Karpas-422 (cell line): ENCODE measurements at places on chromosomes 4 and X.

DNA sequence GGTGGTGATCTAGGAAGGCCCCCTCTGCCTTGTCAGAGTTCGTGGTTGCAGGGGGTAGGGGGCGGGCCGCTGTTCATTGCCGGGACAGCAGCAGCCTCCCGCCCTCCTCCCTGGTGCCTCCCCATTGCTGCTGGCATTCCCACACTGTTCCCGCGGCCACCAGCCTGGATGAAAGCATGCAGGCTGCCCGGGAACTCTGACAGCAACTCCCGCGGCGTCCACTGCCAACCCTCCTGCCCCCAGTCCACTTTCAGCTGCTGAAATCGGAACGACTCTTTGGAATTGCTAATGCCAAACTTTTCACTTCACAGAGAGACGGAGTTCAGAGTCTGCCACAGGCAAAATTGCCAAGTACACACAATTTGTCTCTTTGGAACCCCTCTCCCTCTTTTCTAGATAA lies 121.9 kb downstream of the BEND2 start:
- no peaks in the 10 kb centered on the region for H3K27me3 ChIP-seq
- H3K4me1 ChIP-seq, result no peaks in the 10 kb centered on the region
- H3K4me3 ChIP-seq, result no peak overlapping the region
- no peak for DNase-seq
- H3K27ac ChIP-seq, result no peak overlapping the region
- no peaks in the 10 kb centered on the region for H3K36me3 ChIP-seq

GRCh38 chrX:130224810-130225209 lies 43.9 kb downstream of the ZNF280C start:
- no peaks in the 10 kb centered on the region for H3K27me3 ChIP-seq
- no peaks in the 10 kb centered on the region for H3K4me1 ChIP-seq
- H3K27ac ChIP-seq, result no peak overlapping the region
- DNase-seq, result no peak
- H3K36me3 ChIP-seq, result peaks cover 10% of the 10 kb centered on the region

GRCh38 chrX:110442635-110443034 lies 84.0 kb downstream of the RTL9 start:
- H3K36me3 ChIP-seq, result no peaks in the 10 kb centered on the region
- H3K27ac ChIP-seq, result no peak overlapping the region
- peak; percentile 71 for DNase-seq

DNA sequence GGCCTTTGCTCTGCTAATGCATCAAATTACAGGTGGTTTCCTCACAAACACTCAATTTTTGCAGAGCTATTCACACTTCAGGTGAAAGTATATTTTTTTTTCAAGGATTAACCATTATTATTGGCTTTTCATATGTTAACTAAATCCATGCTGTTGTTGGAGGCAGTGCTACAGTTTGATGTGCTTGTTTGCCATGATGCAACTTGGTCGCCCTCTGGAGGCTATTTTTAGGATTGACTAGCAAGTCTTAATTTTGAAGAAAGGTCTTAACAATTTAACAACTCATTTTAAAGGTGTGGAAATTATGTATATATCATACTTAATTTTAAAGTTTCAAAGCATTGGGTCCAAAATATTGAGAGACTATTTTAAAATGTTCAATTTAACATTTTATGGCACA lies 168.8 kb upstream of the FAM47A start:
- no peaks in the 10 kb centered on the region for H3K36me3 ChIP-seq
- no peaks in the 10 kb centered on the region for H3K27me3 ChIP-seq
- no peak overlapping the region for H3K27ac ChIP-seq

- H3K27ac ChIP-seq, result no peak overlapping the region
- no peak overlapping the region for H3K4me3 ChIP-seq
- H3K27me3 ChIP-seq, result no peaks in the 10 kb centered on the region
- DNase-seq, result no peak
- H3K4me1 ChIP-seq, result no peaks in the 10 kb centered on the region
- H3K36me3 ChIP-seq, result no peaks in the 10 kb centered on the region
Observed at GRCh38 chrX:46635186-46635585, 61.6 kb downstream of the CHST7 start.

DNA sequence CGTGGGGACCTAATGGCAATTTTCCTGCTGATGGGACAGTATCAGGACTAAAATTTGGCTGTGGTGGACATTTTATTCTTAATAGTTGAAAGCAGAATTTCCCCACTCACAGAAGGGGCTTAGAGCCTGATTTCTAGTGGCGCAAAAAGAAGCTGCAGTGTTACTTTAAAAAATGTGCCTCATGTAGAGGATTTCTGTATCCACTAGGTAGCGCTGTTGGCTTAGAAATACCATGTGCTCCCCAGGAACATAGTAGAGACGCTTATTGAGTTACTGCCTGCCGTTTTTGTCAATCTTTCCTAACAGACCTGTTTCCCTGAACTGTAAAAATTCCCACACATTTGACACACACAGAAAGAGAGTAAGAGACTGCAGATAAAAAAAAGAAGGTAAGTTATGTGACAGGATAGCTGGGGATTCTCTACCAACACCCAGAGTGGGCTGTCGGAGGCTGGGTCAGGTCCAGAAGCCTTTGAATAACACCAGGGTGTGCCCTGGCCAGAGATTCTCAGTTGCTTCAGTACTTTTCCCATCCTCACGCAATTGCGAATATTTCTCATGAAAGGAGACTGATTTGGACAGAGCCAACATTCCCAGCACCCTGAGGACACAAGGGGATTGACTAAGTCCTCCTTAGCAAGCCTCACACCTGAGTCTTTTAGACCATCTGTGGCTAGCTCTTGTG lies 88.4 kb downstream of the ZXDA start:
- no peaks in the 10 kb centered on the region for H3K4me1 ChIP-seq
- no peaks in the 10 kb centered on the region for H3K27me3 ChIP-seq
- no peaks in the 10 kb centered on the region for H3K36me3 ChIP-seq
- no peak overlapping the region for H3K27ac ChIP-seq

DNA sequence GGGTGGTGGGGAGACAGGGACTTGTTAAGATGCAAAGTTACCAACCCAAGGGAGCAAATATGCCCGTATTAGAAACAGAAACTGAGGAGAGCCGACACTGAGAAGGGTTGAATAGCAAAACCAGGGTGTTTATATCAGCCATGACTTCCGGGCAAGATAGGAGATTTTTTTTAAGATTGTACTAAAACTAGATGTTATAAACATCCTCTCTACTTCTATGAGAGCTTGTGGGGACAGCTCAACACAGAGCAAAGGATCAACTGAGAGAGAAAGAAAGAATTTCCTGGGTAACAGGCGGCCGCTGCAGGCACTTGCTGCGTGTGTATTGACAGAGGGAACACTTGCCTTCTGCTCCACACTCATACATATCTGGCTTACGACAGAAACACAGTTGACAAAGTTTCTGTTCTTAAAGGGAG lies 49.1 kb upstream of the FBXW7 start:
- no peak for DNase-seq
- no peaks in the 10 kb centered on the region for H3K36me3 ChIP-seq
- peak overlapping the region; percentile 23; the same call in 1 of the 2 replicates for H3K4me3 ChIP-seq
- H3K27ac ChIP-seq, result no peak overlapping the region
- peaks cover 8% of the 10 kb centered on the region for H3K4me1 ChIP-seq
